ENCODE measurements at places on chromosomes 1 and 21.

GRCh38 chr1:232473324-232473723 is 156.6 kb downstream of the SIPA1L2 start:
- no peak for DNase-seq

- no peak for DNase-seq
Observed at GRCh38 chr1:115632251-115633026, 9.3 kb upstream of the VANGL1 start.

GRCh38 chr1:190312763-190313162 is 164.9 kb downstream of the BRINP3 start:
- DNase-seq = no peak

DNA sequence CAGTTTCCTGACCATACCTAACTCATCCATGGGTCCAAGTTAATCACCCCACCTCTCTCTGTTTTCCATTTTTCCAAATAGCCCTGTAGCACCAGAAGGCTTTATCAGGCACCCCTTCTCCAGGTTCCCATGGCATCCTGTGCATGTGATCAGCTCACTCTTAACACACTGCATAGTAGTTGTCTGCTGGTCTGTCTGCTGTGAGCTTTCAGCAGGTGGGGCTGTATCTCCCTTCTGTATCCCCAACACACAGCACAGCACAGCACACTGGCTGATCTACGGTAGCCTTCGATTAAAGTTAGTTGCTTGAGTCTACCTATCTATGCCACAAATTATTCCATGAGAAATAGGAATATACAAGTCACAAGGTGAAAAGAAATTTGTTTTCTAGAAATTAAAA is 54.3 kb upstream of the C1orf198 start:
- DNase-seq = no peak

GRCh38 chr21:37071561-37072273 is 1.2 kb downstream of the PIGP start:
- DNase-seq = no peak

DNA sequence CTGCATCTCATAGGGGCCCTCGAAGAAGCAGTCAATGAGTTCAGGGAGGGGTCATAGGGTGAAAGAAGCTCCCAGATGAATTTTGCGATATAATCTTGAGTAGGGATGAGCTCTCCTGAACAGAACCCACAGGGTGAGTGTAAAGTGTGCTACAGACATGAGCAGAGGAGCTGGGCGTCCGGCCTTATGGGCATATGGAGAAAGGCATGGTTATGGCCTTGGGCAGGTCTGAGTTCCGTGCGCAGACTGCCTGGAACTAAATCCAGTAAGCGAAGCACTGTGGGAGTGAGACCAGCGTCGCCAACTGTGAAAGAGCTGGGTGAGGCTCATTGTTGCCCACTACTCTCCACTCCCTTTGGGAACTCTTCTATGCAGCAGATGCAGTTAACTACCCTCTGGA is 28.7 kb downstream of the NSL1 start:
- no peak for DNase-seq
